ENCODE measurements at places on chromosomes 6 and 20.

GRCh38 chr20:20020908-20021307, 3.7 kb downstream of the NAA20 start:
- DNase-seq = no peak

DNA sequence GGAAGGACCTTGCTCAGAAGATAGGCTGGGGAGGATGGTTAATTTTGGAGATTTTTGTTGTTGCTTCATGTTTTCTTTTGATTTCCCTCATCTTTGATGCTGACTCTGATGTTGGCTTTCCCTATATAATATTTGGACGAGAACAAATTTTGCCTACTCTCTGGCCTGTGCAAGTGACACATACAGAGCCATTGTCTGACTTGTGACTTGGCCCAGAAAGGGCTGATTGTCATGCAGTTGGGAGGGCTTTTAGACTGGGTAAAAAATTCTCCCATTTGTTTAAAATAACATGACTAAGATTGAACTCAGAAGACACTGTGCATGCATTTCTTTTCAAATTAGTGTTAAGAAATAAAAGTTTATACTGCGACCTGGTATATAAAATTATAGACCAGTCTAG, 98.6 kb upstream of the SUPT3H start:
- no peak for DNase-seq

DNA sequence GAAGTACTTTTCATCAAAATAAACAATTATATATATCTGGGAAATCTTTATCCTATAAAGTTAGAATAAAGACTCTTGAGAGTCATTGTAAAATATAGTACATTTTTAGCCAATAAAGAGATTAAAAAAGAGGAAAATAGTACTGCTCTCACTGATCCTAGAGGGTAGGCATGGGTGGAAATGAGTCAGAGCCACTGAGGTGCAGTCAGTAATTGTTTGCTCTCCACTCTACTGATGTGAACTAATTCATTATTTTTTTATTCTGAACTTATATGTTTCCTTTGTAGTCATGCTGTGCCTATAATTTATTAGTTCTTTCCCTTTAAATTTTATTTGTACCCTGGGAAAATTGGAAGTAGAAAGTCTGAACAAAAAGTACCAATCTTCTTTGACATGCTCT, 1359.4 kb upstream of the GJE1 start:
- DNase-seq = no peak

DNA sequence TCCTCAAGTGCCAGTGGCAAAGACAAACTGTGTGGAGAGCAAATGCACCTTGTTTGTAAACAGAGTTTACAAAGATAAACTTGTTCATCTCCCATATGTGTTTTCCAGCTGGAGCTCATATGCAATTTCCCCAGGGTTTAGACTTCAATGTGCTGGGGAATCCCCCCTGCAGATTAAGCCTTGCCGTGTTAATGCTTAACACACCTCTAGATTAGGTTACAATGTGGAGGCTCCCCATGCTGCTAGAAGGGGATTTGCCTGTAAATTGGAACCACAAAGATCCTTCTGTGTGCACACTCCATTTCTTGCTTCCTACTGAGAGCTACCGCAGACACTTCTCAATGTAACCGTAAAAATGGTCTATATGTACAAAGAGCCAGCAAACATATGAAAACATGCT, 263.1 kb downstream of the TBX18 start:
- DNase-seq = no peak
